Stimulated activated naive CD8-positive, alpha-beta T cell treated with anti-CD3 and anti-CD28 coated beads, Interleukin-15, Interleukin-2, amounts not matched to agents 100 U/mL and 50 U/mL, for 24 hours (primary cell): ENCODE measurements at places on chromosomes 1 and 21.
A peak's percentile ranks its signal among the peaks of the same experiment; 100 is the strongest.

DNA sequence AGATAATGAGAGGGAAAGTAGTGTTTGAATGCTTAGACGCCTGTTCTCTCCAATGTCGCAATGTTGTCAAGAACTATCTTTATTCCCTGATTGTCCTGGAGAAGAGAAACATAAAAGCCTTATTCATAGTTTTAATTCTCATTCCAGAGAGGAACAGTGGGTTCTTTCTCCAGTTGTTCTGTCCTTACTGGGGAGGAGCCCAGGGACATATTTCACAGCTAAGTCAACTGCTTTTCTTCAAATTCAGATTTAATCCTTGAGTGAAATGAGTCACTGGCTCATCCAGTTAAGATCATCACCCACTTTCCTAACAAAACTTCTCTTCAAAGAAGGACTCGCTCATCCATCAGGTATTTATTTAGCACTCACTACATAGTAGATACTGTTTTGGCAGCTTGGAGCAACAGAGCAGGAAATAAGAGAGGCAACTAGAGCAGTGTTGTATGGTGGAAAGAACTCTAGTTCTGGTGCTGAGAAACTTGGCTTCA, 365.7 kb upstream of the USP24 start:
- DNase-seq: no peak

GRCh38 chr1:114512595-114513280, 1.7 kb upstream of the TRIM33 start:
- DNase-seq: no peak

GRCh38 chr1:156860113-156860627, 495 bp upstream of the NTRK1 start:
- DNase-seq: peak; percentile 76

- peak; percentile 42 for DNase-seq
Observed at GRCh38 chr1:19484338-19484797, 971 bp downstream of the CAPZB start.

DNA sequence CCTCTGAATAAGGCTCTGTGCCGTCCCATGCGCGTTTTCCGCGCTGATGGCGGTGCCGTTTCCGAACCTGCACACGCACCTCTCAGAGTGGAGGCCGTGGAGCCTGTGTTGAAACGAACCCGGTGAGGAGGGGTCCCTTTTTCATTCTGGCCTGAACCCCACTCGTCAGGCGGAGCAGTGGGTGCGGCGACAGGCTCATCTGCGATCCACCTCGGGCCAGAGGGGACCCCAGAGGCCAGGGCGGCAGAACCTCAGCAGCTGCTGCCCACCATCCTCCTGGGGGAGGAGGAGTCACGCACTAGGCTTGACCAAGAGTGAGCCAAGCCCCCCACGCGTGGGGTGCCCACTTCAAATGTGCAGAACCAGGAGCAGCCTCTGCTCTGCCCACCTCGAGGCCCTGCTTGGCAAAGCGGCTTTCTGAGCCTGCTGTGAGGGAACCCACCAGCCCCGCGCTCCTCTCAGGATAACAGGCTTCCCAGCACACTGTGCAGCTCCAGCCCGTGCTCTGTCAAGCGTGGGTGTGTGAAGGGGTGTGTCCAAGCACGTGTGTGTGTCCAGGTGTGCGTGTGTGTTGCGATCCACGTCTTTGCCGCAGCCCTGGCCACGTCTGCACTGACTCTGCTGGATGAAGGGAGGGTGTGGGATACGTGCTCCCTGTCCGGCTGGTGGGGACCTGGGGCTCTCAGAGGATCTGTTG, 6.8 kb downstream of the PRDM16 start:
- DNase-seq: no peak

DNA sequence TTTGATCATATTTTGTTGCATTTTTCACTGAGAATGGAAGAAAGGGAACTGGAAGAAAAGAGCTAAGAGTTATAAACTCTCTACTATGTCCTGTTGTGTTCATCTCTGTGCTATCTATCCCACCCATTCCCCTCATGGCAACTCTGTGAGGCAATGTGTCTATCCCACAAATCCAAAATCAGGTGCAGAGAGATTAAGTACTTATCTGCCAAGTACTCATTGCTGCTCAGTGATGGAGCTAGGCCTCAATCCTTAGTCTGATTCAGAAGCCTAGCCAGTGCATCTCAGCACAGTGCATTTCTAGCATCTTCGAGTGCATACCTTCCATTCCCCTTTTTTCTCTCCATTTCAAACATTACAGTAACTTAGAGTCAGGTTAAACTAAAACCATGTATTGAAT, 270.6 kb downstream of the TPR start:
- DNase-seq: no peak

- DNase-seq: no peak
Observed at GRCh38 chr1:18347559-18347958, 133.2 kb upstream of the KLHDC7A start.

- no peak for DNase-seq
Observed at GRCh38 chr1:228154021-228154669, 4.4 kb downstream of the GJC2 start.

DNA sequence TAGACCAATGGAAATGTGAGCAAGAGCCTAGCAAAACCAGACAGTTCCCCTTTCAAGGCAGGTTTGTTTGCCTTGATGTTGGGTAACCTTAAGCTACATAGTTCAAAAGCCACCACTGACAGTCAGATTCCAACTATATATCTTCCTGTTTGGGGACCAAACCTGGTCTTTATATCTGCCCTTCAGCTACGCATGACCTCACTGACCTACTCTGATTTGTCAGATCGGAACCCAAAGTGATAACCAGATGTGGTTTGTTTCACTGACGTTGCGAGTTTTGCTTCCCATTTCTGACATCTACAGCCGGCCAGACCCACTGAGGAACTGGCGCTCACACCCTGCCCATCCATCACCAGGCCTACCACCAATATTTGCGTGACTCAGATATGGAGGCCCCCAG, 361.1 kb upstream of the CHRM3 start:
- no peak for DNase-seq

GRCh38 chr1:198890214-198890930, 251.5 kb downstream of the PTPRC start:
- no peak for DNase-seq

DNA sequence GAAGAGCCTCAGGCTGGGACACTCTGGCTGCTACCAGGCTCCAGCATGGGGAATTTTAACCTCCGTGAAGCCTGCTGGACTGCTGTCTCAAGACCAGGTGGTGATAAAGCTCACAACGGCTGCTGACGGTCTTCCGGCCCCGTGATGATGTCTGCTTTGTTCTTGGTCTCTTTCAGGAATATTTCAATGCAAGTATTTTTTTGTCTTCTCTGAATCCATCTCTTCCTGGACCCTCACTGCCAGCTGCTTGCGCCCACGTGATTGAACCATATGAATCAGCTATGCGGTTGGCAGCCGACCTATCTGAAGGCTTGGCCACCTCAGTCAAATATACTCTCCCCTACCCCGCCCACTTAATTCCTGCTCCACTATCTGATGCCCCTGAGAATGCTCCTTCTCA, 14.6 kb upstream of the SLC6A17 start:
- DNase-seq: no peak

GRCh38 chr1:216830424-216831210, 107.4 kb upstream of the ESRRG start:
- DNase-seq: no peak

- no peak for DNase-seq
Observed at GRCh38 chr1:63688302-63688890, 85.4 kb upstream of the ROR1 start.

DNA sequence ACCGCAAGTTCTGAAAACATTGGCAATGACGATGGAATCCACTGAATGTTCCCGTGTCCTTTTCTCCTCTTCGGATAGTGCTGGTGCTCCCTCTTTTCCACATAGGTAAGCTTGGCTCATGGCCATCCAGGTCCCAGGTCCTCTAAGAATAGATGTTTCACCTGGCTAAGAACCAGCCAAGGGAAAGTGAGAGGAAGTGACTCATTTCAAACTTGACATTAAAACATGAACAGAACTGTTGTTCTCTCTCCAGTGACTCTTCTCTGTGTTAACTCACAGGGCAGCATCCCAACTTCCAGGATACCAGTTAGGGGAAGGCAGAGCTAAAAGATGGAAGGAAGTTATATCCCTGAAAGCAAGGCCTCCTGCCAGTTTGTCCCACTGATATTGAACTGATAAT, 493.8 kb upstream of the CHRM3 start:
- no peak for DNase-seq

DNA sequence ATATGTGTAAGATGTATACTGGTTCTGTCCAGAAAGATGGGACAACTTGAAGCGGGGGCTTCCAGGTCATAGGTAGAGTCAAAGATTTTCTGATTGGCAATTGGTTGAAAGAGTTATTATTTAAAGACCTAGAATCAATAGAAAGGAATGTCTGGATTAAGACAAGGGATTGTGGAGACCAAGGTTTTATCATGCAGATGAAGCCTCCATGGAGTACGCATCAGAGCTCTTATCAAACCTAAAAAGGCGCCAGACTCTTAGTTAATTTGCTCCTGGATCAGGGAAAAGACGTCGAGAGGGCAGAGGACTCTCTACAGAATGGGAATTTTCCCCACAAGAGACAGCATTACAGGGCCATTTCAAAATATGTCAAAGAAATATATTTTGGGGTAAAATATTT, 23.7 kb upstream of the ETV3 start:
- DNase-seq: no peak

DNA sequence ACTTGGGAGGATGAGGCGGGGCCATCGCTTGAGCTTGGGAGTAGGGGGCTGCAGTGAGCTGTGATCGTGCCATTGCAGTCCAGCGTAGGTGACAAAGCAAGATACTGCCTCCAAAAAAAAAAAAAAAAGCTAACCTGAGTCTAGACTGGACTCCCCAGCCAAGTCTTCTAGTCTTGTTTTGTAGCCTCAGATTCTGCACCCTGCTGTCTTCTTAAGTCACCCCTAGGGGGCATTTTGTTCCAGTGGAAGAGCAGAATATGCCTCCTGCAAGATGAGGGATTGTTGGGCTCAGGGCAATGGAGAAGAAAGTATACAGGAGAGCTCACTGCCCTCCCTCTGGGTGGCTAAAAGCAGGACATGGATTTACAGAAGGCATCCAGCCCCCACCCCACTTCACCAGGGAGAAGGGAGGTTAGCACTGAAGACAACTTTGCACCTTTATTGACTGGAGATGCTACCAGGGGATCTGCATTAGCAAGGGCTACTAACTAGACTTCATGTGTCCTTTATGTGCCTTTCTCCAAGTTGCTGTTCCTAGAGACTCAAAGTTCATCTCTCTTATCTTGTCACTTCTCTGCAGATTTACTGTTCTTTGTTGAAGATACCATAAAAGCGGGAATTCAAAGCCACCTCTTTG, 15.3 kb upstream of the RNF187 start:
- no peak for DNase-seq

DNA sequence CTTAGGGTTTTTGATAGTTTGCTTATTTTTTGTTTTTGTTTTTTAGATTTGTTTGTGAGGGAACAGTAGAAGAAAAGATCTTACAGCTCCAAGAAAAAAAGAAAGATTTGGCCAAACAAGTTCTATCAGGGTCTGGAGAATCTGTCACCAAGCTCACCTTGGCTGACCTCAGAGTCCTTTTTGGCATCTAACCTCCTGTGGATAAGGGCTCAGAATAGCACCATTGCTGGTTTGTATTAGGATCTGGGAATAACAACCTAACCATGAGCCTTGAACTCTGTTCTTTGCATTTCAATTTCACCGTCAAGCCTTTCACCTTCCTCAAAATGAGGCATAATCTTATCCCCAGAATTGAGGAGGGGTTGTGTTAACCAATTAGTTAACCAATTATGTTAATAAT, 20.2 kb downstream of the TRIM45 start:
- DNase-seq: no peak

DNA sequence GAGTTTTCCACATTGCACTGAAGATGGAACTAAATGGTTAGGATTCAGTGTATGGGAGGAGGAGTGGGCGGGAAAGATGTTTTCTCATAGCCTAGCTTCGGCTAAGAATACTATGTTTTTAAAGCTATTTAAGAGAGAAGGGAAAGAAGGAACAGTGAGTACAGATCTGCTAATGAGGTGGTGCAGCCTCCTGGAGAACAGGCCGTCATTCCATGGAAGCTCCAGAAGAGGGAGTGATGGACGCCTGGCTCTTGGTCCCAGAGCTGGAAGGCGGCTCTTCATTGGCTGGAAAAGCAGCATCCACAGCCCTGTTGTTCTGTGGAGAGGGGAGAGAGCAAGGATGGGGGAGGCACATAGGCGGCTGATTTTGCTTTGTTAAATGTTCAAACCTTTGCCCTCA, 6.9 kb downstream of the CAMK1G start:
- no peak for DNase-seq

- no peak for DNase-seq
Observed at GRCh38 chr21:34270411-34270810, 93.4 kb upstream of the KCNE2 start.

DNA sequence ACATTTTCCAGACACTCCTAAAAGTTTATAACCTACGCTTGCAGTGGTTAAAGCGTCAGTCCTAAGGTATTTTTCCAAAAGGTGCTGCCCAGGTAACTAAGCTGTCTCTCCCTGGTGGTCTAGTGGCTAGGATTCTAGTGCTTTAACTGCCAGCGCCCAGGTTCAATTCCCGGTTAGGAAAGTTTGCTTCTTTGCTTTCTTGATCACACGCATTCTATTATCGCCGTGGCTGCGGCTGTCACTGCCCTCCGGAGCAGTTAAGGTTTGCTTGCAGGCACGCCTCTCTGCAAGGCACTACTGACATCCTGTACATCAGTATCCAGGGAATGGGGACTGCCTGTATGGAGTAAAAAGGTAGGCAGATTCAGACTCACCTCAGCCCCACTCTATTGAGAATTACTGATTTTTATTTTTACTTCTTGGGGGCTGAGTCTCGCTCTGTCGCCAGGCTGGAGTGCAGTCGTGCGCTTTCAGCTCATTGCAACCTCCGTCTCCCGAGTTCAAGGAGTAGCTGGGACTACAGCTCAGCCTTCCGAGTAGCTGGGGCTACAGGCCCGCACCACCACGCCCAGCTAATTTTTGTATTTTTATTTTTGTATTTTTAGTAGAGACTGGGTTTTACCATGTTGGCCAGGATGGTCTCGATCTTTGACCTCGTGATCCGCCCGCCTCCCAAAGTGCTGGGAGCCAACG, 53.2 kb upstream of the CFAP126 start:
- DNase-seq: peak; percentile 17

DNA sequence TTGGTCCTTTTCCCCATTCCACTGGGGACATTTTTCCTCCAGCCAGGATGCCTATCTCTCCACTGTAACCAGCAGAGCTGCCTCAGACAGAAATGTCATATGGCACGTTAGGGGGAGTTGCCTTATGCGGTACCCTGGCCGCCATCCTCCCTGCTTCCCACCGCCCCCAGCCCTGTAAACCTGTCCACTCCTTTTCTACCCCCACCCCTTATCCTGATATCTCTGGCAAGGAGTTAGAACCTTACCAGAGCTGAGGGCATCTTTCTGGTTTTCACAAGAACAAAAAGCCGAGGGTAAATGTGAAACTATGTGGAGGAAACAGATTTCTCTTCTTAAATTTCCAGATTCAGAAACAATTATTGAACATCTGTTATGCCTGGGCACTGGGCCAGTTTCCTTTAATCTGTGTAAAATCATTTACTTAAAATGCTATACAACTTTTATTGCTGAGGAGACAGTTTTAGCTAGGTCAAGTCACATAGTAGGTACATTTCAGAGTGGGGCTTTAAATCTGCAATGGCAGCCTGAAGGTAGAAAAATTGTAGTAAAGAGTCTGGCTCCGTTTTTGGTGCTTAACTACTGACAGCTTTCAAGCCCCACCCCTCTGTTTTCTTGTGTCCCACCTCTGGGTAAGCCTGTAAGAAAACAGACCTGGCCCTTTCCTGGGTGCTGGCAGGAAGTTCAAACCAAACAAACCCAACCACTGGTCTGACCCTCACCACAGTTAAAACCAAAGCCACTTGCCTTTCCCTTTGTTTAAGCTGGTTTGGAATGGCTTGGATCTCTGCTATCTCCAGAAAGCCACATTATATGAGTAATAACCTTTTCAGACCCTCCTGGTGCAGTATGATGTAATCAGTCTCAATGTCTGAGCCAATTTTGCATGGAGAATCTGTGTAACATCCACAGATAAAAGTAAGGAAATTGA, 319.0 kb downstream of the HHAT start:
- DNase-seq: no peak
